IMR-90 (cell line): ENCODE measurements at places on chromosomes 2 and 18.
A peak's percentile ranks its signal among the peaks of the same experiment; 100 is the strongest.

- DNase-seq = no peak
Measured at GRCh38 chr2:102264952-102265351, 46.4 kb upstream of the IL1RL1 start.

GRCh38 chr2:137638932-137639331, 325.3 kb upstream of the HNMT start:
- no peak for DNase-seq

GRCh38 chr18:58208207-58208932, 164.3 kb downstream of the NEDD4L start:
- peak; percentile 67 for DNase-seq

DNA sequence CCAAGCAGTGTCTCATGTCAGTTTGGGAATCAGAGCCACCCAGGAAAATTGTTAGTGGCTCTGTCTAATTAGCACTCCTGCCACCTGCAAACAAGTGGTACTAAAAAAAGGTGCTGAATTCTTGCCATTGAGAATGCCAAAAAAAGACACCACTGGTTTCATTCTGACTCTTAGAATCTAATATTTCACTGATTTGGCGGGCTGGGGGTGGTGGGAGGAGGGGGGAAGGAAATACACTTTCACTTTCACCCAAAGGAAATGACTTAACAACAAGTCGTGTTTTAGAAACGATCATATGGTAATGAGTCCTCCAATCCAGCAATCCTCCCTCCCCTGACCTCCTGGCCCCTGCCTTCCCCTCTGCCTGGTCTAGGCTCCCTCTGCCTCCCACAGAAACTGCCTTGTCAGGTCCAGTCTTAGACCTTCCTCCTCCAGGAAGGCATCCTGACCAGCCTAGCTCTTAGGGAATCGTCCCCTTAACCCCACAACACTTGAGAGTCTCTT, 4.4 kb upstream of the KLHL29 start:
- peak; percentile 17 for DNase-seq

- DNase-seq = peak; percentile 59
Measured at GRCh38 chr18:8791171-8791651, 85.9 kb downstream of the MTCL1 start.

- no peak for DNase-seq
Measured at GRCh38 chr2:64390586-64390985, 63.4 kb upstream of the LGALSL start.

GRCh38 chr2:218894151-218894879, 13.7 kb downstream of the WNT10A start:
- no peak for DNase-seq

GRCh38 chr2:3533836-3534235, 14.5 kb upstream of the ADI1 start:
- DNase-seq = no peak

GRCh38 chr2:127893033-127893432, 7.3 kb upstream of the AMMECR1L start:
- no peak for DNase-seq

DNA sequence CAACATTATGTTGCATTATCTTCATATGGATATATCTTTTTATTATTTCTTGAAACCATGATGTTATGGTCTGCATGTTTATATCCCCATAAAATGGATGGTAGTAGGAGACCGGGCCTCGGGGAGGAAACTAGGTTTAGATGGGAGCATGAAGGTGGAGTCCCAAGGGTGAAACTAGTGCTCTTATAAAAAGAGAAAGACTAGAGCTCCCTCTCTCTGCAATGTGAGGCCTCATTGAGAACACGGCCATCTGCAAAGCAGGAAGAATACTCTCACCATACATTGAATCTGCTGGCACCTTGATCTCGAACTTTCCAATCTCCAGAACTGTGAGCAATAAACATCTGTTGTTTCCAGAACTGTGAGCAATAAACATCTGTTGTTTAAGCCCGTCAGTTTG, 64.0 kb downstream of the NXPH2 start:
- no peak for DNase-seq

DNA sequence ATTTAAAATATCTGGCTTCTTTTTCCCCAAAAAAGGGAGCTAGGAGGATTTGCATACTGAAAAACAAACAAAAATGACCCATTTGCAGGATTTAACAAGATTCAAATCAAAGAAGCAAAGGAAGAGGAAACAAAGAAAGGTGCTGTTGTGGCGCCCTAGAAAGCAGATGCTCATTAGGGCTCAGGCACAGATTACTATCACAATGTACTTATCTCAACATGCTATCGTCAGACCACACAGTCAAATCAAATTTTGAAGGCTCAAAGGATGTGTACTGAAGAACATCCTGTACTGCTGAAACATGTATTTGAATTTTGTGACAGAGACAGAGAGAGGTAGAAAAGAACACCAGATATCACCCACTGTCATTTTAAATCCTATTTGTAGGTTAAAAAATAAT, 10.9 kb downstream of the RBMS1 start:
- no peak for DNase-seq

- no peak for DNase-seq
Measured at GRCh38 chr2:1153920-1154319, 203.3 kb downstream of the SNTG2 start.

DNA sequence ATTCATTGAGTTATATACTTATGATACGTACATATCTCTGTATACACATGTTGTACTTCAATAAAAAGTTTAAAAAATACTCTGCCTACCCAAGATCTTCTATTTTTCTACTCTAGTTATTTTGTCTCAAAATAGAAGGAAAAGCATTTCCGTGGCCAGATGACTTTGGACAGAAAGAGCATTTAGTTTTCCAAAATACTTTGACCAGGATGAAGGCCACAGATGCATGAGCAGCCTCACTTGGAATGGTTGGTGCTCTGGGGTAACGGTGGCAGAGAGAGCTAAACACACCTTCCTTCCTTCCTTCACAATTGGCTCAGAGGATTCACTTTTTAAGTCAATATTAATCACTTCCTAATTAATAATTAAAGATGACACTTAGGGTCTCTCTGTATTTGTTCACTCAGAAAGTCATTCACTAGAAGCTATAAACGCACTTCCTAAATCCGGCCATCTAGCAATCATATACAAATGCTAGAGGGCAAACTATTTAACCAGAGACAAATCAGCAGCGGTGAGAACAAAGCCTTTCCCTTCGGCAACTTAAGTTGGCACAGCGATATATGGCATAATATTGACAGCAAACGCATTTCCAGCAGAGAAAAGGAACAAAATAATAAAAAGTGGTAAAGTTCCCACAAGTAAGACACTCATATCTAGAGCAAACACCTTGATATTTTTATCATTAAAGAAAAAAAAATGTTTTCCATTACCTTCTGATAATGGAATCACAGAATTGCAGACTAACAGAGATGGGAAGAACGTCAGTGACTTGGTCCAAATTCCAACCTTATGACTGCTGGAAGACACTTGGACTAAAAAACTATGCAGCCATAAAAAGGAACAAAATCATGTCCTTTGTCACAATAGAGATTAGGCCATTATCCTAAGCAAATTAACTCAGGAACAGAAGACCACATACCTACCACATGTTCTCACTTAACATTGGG, 55.9 kb upstream of the NARS1 start:
- no peak for DNase-seq

GRCh38 chr18:36374262-36374661, 76.7 kb downstream of the FHOD3 start:
- DNase-seq = no peak
